ENCODE measurements at places on chromosomes 2 and 18.

DNA sequence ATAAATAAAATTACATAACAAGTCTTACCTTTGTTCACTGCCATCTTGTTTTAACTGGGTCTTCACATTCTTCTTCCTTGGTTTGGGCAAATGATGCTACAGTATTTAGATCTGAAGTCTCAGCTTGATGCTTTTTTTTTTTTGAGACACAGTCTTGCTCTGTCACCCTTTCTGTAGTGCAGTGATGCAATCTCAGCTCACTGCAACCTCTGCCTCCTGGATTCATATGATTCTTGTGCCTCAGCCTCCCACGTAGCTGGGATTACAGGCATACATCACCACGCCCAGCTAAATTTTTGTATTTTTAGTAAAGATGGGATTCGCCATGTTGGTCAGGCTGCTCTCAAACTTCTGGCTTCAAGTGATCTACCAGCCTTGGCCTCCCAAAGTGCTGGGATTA lies 53.2 kb upstream of the MAT2A start:
- no peak for DNase-seq

- no peak for DNase-seq
Observed at GRCh38 chr2:45860136-45861121, 209.0 kb downstream of the PRKCE start.

DNA sequence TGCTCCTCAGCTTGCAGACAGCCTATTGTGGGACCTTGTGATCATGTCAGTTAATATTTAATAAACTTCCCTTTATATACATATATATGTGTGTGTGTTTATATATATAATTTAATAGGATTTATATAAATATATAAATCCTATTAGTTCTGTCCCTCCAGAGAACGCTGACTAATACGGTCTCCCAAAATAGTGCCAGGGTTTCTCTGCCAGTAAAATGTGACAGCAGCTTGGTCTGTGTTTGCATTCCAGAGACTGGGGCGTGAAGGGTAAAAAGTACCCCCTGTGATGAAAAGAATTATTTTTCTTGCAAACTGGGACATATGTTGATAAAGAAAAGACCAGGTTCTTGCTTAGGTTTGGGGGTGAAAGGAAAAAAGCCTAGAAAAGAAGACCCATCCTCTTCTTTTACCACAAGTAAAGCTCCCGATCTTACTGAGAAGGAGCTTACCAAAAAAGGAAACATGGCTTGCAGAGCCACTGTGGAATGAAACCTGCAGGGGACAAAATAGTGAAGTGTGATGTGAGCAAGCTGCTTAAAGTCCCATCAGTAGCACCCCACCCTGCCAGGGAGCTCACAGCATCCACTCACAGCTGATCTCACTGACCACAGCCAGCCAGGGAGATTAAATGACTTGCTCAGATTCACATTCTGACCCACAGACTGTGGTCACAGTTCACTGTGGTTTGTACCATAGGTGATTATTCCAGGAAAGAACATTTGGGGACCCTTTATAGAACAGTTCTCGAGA lies 110.9 kb upstream of the RMP24 start:
- DNase-seq, result no peak

DNA sequence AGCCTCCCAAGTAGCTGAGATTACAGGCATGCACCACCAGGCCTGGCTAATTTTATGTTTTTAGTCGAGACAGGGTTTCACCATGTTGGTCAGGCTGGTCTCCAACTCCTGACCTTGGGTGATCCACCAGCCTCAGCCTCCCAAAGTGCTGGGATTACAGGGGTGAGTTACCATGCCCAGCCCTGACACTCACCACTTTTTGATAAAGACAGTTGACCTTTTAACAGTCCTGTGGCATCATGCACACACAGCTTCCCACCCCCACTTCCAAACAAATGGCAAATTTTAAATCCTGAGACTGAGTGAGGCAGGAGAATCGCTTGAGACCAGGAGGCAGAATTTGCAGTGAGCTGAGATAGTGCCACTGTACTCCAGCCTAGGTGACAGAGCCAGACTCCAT lies 6.2 kb upstream of the DNAJB2 start:
- no peak for DNase-seq

GRCh38 chr2:217070611-217071010 lies 210.7 kb upstream of the TNP1 start:
- DNase-seq, result no peak

DNA sequence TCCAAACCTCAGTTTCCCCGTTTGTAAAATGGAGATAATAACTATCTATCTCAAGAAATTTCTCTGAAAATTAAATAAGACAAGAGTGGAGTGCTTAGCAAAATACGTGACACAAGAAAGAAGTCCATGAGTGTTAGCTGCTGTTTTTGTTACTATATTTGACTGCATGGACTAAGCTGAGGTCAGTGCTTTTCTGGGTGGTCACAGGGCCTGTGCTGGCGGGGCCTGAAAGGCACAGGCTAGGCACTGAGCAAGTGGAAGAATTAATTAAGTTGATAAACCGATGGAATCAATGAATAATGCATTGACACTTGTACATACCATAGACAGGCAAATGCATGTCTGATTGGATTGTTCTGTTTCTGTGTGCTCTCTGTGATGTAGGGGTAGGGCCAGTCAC lies 27.3 kb downstream of the RPL37A start:
- no peak for DNase-seq

DNA sequence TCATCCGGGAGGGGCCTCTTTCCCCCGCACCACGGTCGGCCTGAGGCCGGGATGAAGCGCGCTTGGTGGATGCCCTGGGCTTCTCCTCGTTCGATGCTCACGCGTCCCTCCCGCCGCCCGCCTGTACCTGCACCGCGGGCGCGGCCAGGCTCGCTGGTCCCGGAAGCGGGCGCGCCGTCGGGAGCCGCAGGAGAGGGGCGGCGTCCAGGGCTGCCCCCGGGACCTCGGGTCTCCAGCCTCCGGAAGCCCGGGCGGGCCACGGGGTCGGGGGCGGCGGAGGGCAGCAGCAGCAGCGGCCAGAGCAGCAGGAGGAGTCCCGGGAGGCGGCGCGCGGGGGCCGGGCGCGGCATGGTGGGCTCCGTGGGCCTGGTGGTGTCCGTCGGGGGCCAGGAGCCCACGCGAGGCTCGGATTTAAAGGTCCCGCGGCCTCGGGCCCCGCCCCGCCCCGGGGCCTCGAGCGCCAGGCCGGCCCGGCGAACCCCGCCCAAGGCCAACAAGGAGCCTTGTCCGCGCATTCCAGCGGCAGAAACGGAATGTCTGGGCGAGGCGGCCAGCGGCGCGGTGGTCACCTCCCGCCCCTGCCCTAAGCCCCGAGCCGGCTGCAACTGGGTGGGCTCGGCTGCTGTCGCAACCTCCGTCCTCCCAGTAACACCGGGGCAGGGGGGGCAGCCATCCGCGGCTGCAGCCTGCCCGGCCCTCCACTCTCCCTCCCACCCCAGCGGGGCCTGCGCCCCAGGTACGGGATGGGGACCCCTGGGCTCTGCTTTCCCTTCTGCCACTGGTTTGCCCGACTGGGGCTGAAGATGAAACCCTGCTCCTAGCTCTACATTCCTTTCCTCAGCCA lies at the start of gene MATN3:
Gene MATN3 (minus strand): TSS at position 387 of the 844 bp plus-strand sequence. CDS start 37 bp downstream, at position 350.
- no peak for DNase-seq

GRCh38 chr2:204024503-204024902 lies 87.9 kb downstream of the ICOS start:
- no peak for DNase-seq

DNA sequence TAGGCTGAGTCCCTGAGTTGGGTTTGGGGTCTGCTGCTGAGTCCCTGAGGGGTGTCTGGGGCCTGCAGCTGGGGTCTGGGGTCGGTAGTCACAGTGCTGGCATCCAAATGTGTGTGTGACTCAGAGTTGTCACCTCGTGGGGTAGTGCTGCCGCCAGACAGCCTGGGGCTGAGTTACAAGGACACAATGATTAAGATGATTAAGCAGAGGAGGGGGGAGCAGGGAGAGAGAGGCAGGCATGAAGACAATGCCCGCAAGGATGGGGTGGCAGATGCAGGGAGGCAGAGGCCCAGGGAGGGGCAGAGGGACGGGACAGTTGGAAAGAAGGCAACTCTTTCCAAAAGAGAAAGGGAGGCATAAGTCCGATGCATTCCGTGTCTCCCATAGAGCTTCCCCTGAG lies 120.2 kb downstream of the CELF4 start:
- DNase-seq, result no peak

GRCh38 chr2:217573571-217573970 lies 429.2 kb downstream of the TNS1 start:
- DNase-seq, result no peak

- DNase-seq, result no peak
Observed at GRCh38 chr2:170044751-170045478, 133.0 kb upstream of the MYO3B start.

DNA sequence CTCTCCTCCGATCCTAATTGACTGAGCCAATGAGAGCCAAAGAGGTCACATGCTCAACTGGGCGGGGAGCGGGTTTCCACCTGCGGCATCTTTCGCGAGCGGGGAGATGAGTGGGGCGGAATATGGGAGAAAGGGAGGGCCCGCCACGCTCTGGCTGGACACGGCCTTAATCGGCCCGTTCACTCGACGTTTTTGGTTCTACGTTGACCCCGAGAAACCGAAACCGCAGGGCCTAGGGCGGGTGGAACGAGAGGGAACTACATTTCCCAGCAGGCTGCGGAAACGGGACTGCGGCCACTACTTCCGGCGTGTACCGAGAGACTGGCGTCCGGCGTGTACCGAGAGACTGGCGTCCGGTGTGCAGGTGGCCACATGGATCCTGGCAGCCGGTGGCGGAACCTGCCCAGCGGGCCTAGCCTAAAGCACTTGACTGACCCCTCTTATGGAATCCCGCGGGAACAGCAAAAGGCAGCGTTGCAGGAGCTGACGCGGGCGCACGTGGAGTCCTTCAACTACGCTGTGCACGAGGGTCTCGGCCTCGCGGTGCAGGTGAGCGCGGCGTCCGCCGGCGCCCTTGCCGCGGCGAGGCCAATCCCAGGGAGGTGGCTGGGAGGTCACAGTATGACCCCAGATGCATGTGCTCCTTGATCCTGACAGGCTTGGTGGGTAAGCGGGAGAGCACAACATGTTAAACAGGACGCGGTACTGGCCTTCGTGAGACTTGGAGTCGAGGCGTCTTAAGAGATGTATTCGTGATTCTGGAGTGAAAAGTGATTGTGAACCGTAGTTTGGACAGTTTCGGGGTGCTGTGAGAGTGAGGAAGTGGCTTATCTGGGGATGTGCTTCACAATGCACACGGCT lies at the start of gene POLR1B:
Gene POLR1B (plus strand): TSS at position 343 of the 861 bp plus-strand sequence. CDS start 30 bp downstream, at position 373.
- peak; percentile 56 for DNase-seq

DNA sequence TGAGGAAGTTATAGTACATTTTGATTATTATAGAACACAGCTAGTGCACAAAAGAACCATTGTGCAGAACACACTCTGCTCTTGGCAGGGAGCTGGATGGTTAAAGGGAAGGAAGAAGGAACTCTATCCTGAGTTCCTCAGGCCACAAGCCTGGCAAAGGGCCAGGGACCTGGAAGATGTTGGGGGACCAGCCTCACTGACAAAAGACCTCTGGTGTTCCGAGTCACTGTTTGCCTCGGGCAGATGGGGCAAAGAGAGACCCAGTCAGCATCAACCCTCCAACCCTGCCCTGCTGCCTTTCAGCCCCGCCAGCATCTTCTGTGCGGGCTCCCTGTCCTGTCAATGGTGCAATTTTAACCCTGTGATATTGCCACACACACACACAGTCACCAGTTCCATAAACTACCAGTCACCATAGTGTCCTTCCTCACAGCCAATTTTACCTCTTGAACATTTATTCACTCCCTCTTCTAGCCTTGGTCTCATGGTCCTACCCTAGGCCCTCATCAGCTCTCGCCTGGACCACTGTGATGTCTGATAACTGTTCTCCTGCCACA lies 21.9 kb downstream of the NEMP2 start:
- DNase-seq, result no peak

GRCh38 chr18:66534110-66534509 lies 69.8 kb downstream of the CDH19 start:
- no peak for DNase-seq

GRCh38 chr2:71102981-71103681 lies 26.9 kb downstream of the MCEE start:
- no peak for DNase-seq

DNA sequence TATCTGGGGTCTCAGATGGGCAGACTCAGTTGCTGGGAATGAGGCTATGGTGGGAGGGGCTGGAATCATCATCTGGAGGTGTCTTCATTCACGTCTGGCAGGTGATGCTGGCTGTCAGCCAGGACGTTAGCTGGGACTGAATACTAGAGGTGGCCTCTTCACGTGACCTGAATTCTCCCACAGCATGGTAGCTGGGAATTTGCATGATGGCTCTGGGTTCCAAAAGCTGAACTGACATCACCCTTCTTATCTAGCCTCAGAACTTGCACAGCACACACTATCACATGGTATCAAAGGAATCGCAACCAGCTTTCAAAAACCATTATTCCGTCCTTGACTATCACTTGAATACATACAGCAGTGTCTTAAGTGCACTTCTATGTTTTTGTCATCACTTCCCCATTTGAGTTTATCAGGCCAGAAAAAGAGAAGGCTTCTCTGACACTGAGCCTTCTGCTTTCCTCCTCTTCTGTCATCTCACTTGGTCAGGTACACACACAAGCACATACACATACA lies 53.0 kb upstream of the LRP2 start:
- DNase-seq, result no peak

DNA sequence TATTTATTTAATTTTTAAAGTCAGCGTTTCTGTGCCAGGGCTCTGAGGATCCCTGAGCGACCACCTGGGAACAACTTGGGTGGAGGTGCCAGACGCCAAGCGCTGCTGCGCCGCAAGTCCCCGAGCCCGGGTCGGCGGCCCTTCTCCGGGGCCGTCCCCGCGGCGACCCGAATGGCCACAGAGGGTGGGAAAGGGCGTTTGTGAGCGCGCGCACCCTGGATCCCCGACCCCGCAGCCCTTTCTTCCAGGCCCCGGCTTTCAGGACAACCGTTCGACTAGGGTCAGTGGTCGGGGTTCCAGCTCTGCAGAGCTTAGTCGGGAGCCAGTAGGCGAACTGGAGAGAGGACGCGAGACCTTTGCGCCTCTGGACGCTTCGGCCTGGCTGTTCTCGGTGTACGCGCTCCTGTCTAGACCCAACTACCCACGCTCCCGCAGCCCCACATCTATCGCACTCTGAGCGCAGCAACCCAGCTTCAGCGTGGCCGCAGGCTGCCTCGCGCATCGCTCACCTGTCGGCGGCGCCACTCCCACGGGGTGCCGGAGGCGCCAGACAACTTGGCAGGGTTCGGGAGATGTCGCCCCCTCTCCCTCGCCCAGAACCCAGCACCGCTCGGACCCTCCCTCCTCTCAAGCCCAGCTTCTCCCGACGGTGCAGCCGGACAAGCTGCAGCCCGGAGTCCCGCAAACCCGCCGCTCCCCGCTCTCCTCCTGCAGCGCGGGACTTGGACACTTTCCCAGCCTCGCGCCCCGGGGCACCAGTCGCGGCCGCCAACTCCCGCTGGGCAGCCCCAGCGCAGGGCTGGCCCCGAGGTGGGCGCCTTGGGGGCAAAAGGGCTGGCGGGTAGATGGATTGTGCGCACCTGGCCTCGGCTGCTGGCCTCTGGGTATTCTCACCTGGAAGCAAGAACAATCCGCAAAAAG lies 758 bp downstream of the LYPD1 start:
- no peak for DNase-seq

DNA sequence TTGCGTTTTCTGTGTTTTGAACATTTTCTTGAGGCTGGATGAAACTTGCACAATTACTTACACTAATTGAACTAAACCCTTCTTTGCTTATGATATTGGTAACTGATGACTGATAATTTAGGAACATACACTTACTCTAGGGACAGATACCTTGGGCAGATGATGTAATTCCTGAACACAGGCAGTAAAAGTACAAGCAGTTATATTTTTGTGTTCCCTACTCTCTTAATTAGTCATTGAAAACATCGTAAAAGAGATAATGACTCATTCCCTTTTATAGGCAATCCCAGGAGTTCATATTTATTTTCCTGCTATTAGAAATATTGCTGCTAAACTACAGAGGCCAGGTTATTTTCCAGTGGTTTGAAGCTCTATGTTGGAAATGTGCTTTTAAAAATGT lies 46.4 kb downstream of the CCDC85A start:
- DNase-seq, result no peak
